Activated CD4-positive, alpha-beta T cell treated with anti-CD3 and anti-CD28 coated beads, Interleukin-2, Interleukin-6, amounts not matched to agents 100 ng/mL and 50 ng/mL, durations not matched to agents 16 hours and 8 hours (primary cell): ENCODE measurements at places on chromosomes 4 and X.

- no peak for DNase-seq
Observed at GRCh38 chrX:12563121-12563520, 228.1 kb upstream of the PRPS2 start.

DNA sequence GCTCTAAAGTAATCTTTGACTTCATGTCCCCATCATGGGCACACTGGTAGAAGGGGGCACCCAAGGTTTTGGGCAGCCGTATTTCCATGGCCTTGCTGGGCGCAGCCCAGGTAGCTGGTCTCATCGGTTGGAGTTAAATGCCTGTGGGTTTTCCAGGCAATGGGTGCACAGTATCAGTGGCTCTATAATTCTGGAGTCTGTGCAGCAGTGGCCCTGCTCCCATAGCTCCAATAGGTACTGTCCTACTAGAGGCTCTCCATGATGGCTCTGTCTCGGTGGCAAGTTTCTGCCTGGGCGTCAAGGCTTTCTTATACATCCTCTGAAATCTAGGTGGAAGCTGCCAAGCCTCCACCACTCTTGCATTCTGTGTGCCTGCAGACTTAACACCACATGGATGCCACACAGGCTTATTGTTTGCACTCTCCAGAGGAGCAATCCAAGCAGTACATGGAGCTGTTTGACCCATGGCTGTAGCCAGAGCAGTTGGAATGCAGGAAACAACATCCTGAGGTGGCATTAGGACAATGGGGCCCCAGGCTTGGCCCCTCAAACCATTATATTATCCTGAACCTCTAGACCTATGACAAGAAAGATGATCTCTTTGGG is 60.5 kb upstream of the UGT8 start:
- no peak for DNase-seq

- no peak for DNase-seq
Observed at GRCh38 chr4:40241941-40242340, 45.1 kb downstream of the RHOH start.

DNA sequence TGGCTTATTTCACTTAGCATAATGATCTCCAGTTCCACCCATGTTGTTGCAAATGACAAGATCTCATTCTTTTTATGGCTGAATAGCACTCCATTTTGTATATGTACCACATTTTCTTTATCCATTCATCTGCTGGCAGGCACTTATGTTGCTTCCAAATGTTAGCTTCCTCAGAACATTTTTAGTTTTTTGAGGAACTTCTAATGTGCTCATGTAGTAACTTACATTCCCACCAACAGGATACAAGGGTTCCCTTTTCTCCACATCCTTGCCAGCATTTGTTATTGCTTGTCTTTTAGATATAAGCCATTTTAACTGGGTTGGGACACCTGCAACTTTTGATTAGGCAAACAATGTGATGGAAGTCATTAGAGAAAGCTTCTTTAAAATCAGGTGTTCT is 454.2 kb downstream of the NLGN4X start:
- DNase-seq, result no peak

DNA sequence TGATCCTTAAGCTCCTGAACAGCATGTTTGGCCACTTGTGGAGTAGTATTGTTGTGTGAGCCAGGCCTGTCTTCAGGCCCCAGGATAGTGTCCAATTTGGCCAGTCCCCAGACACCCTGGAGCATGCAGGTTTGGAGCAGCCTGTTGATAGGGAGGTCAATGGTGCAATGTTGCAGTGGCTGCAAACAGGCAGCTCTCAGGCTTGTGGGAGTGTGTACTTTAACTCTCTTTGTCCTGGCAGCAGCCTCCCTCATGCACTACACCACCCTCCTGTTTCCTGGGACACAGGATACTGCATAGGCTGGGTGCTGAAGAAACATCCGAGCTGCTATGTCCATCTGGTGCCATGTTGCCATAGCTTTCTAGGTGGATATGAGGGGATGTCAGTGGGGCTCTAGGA is 24.0 kb downstream of the TECRL start:
- no peak for DNase-seq

GRCh38 chr4:159248384-159249178 is 145.7 kb downstream of the RAPGEF2 start:
- DNase-seq, result no peak

- no peak for DNase-seq
Observed at GRCh38 chr4:9946170-9946569, 75.1 kb downstream of the SLC2A9 start.

DNA sequence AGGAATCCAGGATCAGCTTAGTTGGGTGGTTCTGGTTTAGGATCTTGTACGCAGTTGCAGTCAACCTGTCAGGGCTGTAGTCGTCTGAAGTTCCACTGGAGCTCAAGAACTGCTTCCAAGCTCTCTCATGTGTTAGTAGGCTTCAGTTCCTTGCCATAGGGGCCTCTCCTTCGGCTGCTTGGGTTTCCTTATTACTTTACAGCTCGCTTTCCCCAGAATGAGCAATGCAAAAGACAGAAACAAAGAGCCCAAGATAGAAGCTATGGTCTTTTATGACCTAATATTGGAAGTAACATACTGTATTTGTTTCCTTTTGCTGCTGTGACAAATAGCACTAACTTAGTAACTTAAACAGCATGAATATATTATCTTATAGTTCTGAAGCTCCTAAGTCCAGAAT is 51.7 kb downstream of the TIGD2 start:
- peak; percentile 29 for DNase-seq

DNA sequence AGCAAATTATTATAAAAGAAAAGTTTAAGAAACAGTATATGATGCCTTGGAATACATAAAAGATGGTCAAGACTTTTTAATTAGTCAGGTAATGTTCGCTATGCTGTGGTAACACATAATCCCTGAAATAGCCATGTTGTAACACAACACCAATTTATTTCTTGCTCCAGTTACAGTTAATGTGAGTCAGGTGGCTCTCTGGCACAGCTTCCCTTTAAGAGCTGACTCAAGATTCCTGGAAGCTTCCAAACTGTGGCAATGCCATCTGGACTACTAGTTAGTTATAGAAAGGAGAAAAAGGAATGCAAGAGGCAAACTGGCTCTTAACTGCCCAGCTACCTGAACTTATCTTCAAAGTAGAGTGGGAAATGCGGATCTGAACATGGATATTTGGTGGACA is 210.5 kb downstream of the CHM start:
- no peak for DNase-seq

DNA sequence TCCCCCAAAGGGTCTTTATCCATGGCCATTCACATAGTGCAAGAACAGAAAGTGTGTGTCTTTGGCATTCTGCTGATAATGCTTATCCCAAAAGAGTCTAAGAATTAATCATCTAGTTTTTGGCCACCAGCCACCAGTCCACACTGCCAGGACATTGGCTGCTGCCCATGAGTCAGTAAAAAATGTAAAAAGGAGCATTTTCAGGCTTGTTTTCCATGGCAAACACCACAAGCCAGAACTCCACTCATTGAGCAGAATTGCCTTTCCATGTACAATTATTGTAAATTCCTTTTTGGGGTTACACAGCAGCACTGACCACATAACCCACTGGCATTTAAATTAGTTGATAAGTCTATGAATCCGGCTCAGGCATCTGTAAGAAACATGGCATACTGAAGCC is 89.2 kb upstream of the PRDX4 start:
- DNase-seq, result no peak

GRCh38 chr4:169810325-169811323 is 52.9 kb upstream of the HPF1 start:
- DNase-seq, result peak; percentile 72

- no peak for DNase-seq
Observed at GRCh38 chr4:5043579-5043978, 7.7 kb upstream of the STK32B start.

DNA sequence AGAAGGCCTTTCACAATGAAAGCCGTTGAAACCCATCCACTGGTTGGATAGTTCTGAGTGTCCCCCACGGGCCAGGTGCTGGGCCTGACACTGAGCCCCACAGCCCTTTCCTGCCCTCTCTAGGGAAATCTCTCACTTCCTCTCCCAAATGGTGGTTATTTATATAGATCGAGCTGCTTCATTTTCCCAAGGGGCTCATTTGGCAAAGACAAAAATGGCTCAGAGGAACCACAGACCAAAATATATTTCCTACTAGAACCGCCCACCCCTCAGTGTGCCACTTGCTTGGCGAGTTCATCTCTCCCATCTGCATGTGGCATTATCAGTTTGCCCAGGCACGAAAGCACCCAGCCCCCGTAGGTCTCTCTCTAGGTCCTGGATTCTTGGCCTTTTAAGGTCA is 53.3 kb upstream of the STIM2 start:
- DNase-seq, result no peak

- no peak for DNase-seq
Observed at GRCh38 chr4:140304346-140304745, 69.1 kb upstream of the SCOC start.

DNA sequence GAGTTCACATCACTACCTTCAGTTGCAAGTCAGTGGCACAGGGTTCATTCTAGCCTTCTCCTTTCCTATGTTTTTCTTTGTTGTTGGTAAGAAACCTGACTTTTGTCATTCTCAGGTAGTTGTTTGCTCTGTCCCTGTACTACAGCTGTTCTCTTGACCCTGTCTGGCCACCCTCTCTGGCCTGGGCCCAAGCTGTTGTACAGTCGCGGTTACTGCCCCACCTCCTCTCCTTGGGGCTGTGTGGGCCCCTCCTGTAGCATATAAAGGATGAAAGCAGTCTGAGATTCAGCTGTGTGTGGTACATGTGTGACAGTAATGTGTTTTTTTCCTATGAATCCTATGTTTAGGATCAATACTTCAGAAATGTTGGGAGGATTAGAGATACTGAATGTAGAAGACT is 12.5 kb downstream of the MOB1B start:
- no peak for DNase-seq

DNA sequence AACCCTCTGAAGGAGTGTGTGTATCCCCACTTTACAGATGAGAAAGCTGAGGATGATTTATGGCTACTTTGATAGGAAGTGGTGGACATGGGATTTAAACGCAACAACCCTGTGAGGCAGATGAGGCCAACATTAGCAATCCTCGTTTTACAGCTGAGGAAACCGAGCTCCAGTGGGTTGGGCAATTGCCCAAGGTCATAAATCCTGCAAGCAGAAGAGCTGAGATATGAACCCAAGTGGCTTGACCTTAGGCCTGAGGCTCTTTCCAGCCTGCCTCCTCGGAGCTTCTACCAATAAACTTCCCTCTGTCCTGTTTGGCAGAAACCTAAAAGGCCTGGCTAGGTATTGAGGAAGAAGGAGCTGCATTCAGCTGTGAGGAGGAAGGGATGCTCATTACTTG is 185.5 kb upstream of the RBPJ start:
- no peak for DNase-seq

DNA sequence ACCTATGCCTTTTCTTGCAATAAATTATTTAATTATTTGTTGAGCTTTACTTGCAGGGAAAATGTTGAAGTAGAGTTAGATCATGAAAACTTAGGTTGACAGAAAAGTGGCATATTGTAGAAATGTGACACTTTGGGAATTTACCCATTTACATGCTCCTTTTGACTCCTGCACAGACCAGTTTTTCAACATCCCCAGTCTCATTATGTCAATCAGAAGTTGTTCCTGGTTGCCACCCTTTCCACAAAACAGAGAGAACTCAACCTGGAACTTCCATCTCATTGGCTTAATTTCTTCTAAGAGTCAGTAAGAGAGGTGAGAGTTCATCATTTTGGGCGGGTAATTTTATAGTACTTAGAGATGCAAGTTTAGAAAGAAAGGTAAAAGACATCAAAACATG is 284.6 kb upstream of the ANKRD50 start:
- no peak for DNase-seq

DNA sequence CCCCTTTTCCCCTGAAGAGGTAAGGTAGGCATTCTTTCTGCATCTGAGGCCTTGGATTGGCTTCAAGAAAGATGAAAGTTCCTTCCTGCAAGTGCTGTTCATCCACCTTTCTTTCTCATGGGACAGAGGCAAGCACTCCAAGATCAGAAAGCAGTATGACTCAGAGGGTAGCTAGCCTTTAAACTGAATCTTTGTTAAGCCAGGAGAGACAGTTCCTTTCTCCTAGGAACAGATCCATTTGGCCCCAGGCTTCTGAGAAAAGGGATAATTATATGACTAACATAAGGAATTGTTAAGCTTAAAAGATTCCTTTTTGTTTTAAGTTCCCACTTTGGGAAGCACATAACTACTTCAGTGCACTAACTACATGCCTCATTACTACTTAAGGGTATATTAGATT is 192.0 kb downstream of the PPP3CA start:
- no peak for DNase-seq

DNA sequence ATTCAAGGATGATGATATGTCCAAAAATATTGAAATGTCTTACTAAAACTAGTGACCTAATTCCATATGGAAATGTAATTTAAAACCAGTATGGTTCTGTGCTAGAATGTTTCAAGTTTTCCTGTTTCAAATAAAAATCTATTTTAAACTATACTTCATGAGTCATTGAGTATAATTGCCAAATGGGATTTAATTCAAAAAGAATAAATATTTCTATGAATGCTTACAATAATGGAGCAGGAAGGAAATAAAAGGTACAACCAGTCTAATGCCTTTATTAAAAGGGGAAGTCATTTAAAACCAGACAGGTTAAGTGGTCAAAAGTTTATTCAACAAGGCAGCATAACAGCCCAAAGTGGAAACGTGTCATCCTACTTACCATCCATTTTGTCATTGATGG is 2347.1 kb downstream of the PCDH7 start:
- no peak for DNase-seq

GRCh38 chr4:70627620-70628019 is 924 bp upstream of the ENAM start:
- DNase-seq, result no peak

DNA sequence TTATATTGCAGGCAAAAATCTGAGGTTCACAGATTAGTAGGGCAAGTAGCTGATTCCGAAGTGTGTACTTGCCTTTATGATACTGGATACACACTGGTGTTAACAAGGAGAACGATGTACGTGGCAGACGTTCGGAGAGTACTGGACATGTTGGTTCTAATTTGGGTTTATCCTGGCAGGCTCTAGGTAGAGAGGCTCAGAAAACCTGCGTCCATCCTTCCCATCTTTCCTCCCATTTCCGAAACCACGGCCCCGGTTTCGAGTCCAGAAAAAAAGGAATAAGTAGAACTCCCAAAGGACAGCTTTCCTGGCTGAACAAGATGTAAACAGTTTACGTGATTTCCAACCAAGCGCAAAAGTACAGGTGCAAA is 351 bp upstream of the SLC30A9 start:
- peak; percentile 6 for DNase-seq

GRCh38 chr4:121143131-121143530 is 21.0 kb downstream of the TNIP3 start:
- no peak for DNase-seq

- DNase-seq, result no peak
Observed at GRCh38 chr4:177376024-177376423, 66.2 kb downstream of the AGA start.
